ENCODE measurements at places on chromosomes 3 and 15.

DNA sequence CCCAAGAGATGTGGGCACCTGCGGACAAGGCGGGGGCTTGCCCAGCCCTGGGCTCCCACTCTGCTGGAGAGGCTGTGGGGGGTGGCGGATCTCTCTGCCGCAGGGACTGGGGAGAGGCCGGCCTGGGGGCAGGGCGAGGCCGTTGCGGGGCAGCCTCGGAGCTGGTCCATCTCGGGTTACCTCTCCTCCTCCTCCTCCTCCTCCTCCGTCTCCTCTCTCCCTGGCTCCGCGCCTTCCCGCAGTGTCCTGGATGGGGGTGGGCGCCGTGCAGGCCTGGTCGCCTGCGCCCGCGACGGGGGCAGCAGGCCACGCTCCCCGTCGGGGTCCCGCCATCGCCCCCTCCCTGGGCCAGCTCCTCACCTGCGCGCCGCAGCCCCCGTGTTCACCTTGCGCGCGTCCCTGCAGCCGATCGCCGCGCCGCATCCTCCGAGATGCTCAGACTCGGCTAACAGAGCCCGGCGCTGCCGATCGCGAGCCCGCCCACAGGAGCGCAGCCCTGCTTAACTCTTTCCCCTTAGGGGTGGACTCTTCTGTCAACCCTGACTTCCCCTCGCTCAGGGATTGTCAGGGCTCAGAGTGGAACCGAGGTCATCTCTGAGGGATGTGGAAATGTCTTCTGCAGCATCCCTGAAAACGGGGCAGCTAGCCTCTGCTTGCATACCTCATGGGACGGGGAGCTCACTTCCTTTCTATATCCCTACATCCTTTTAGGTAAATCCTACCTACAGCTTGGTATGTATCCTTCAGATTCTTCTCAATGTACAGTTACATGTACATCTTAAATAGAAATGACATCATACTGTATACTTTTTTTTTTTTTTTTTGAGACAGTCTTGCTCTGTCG, at the start of gene PRRT3:
PRRT3 (minus strand) TSS at position 447 of the 844 bp plus-strand sequence. CDS start 2,293 bp downstream, outside the sequence.
- no peak for DNase-seq

GRCh38 chr15:92429378-92430068, 35.8 kb downstream of the ST8SIA2 start:
- no peak for DNase-seq

DNA sequence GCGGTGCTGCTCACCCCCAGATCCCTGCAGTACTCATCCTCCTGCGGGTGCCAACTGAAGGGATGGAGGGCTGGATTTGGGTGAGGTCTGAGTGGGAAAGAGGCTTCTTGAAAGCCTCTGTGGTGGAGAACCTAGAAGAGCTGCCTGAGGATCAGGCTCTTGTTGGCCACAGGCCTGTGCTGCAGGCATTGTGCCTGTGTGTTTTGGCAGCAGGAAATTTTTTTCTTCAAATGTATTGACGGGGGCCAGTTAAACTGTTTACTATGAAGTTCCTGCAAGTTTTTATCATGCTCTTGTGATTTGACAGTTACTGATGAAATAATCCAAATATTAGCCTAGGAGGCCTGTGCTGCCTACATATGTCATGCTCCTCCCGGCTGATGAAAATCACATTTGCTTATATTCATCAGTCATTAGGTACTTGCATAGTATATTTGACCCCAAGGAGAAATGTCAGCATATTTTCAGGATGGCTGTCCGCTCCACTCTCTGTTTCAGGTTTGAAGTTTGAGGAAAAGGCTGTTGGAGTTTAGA, 103.1 kb downstream of the THSD4 start:
- DNase-seq, result no peak

GRCh38 chr15:89446255-89446891, 50.0 kb downstream of the RHCG start:
- DNase-seq, result no peak

- no peak for DNase-seq
Observed at GRCh38 chr15:35019404-35020327, 31.6 kb upstream of the ZNF770 start.

GRCh38 chr3:78900426-78900825, 867.4 kb downstream of the ROBO1 start:
- no peak for DNase-seq

DNA sequence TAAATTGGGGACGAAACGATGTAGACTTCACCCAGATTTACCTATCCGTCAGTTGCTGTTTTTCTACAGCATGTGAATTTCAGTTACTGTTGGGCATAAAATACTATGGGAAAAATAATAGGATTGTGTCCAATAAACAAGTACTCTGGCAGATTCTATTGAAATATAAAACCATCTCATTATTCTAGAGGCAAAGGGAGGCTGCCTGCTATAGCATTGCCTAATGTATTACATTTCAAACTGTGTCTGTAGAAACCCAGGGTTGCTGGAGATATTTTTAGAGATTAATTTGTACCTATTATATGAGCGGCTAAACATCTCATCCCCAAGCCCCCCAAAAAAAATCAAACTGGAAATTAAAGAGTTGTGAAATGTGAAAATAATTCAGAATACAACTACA, 159.6 kb upstream of the IL12A start:
- no peak for DNase-seq

GRCh38 chr3:53196575-53197407, 35.8 kb downstream of the PRKCD start:
- no peak for DNase-seq

DNA sequence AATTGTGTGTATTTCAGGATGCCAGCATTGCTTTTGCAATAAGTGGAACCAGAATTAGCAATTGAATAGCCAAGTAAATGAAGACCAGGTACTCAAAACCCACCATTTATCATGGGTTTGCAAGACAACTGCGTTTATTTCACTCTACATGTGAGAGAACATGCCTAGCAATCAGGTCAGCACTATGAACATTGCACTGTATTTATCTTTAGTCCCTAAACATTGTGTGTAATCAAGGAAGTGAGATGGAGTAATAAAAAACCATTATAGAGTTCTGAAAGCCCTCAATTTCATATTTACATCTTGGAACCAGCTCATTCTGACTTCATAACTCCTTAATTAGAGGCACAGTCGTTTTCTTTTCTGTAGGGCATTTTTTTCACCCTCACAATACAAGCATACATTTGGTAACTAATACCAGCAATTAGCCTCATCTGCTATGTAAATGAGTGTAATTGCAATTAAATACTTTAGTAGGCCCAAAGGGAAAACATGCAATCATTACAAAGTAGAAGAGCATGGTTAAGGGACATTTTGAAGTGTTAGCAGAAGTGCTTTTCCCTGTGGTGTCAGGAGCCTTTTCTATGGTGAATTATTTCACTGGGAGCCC, 153.1 kb upstream of the DPH6 start:
- DNase-seq, result no peak

- DNase-seq, result peak; percentile 44
Observed at GRCh38 chr15:69482686-69483256, 30.2 kb downstream of the RPLP1 start.

DNA sequence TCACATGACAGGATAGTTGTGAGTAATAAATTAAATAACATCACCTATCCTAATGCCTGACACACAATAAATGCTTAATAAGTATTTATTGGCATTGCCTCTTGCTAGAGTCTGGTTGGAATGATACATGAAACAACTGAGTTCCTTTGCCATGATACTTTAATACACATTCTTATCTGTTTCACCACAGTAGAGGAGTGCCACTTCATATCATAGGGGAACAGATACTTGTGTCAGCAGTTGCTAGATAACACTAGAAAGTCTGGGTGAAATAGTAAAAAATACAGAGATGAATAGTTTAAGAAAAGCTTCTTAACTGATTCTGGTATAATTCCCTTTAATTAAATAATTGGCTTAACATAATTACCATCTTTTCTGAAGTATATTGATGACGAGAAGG, 380.0 kb upstream of the GOLIM4 start:
- DNase-seq, result no peak

- no peak for DNase-seq
Observed at GRCh38 chr3:82236257-82236656, 474.8 kb upstream of the GBE1 start.

DNA sequence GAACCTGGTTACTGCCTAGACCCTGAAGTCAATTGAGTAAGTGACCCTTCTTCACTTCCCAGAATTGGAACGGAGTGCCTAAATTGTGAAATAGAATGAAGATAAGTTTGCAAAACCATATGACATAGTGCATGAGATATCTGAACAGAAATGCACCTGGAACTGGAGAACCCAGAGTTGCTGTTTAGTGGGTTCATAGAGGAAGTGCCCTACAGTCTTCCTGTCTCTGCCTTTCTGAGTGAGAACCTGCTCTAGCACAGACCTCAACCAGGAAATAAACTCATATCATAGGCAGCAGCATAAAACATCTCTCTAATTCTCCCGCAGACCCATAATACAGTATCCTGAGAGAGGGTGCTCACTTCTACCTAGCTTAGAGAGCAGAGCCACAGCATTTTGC, 82.9 kb downstream of the EOMES start:
- DNase-seq, result no peak

- no peak for DNase-seq
Observed at GRCh38 chr15:81091889-81092558, 42.0 kb upstream of the CFAP161 start.

DNA sequence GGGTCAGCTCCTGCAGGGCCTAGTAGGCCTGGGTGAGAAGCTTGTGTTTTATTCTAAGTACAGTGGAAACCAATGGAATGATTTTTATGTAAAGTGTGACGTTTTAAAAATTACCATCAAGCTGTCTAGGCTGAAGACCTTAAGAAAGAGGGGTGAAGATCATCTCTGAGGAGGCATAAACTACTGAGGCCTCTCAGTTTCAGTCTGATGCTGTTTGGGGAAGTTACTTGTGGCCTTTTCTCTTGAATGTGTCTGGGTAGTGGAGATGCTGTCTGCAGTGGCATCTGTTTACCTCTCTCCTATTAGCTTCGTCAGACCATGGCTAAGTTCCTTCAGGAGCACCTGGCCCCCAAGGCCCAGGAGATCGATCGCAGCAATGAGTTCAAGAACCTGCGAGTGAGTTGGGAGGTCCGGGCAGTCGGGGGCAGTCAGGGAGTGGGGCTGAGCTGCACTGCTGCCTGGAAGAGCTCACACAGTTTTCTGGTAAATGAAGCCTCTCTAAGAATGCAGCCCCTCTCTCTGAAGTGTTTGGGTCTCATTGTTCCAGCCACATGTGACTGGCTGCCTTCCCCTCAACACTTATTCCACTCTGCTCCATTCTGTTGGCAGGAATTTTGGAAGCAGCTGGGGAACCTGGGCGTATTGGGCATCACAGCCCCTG, 1.9 kb downstream of the IVD start:
- DNase-seq, result no peak

DNA sequence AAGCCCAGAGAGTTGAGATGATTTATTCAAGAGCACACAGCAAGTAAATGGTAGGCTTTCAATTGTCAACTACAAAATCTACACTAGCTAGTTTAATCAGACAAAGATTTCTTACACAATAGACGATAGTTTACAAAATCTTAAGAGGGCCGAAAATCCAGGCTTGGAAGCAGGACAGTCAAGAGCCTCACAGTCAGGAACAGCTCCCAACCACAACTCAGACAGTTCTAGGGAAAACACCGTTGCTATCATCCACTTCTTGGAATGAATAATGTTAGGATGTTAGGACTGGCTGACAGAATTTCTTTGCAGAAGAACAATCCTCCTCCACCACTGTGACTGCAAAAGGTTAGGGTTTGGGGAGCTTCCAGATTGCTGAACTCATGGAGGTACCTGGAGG, 290.8 kb upstream of the ZPLD1 start:
- no peak for DNase-seq

GRCh38 chr15:35827141-35827540, 281.2 kb upstream of the DPH6 start:
- no peak for DNase-seq

GRCh38 chr3:52247409-52248164, 2.0 kb downstream of the PPM1M start:
- DNase-seq, result no peak

GRCh38 chr3:104347291-104347690, 1019.4 kb upstream of the ALCAM start:
- DNase-seq, result no peak

Data from sciatic nerve (tissue), 2 donors.